OCI-LY7 (cell line): ENCODE measurements at places on chromosomes 7 and 10. TPM values are rescaled to one million over a fixed set of nuclear protein-coding genes. Genes with fewer than 3 reads are reported as not detected.

The VSTM4 gene
- total RNA-seq, result not detected in 2 replicates

The SPDYE17 gene
- not detected in 2 replicates for total RNA-seq

The CYP3A7 gene
- not detected in 2 replicates for total RNA-seq

The CAPZA2 gene
- total RNA-seq, result 96.2 and 103 TPM in 2 replicates

The ZCCHC24 gene
- total RNA-seq, result 2.2 and 3.7 TPM in 2 replicates

The SDK1 gene
- total RNA-seq, result 0.11 and 0.36 TPM in 2 replicates

DNA sequence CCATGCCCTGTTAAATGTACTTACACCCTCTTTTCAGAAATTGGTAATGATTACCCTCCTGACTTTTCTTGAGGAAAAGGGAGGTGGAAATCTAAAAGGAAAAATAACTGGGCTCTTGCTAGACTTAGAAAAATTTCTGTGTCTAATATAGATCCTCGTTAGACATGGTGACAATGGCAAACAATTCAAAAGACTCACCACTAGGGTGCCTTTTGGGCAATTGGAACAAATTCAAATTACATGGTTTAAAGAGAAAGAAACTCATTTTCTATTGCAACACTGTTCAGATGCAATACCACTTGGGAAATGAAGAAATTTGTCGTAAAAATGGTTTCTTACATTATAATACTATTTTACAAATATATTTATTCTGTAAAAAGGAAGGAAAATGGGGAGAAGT, 950.1 kb downstream of the GRM8 start:
- no peak for DNase-seq

DNA sequence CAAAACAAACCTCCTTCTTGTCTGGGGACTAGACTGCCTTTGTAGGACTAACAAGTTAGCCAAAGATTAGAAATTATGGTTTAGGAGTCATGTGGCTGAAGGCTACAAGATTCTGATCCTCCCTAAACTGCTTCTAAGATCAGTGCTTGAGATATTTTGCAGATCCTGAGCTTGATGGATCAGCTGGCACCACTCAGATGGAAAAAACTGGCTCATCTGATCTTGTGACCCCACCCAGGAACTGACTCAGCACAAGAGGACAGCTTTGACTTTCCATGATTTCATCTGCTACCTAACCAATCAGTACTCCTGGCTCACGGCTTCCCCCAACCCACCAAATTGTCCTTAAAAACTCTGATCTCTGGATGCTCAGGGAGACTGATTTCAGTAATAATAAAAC, 271.5 kb upstream of the TAC1 start:
- DNase-seq, result no peak

GRCh38 chr7:1849351-1850041, 179.4 kb downstream of the ELFN1 start:
- no peak for DNase-seq
